Esophagus squamous epithelium (tissue), 5 donors: ENCODE measurements at places on chromosomes 6 and 20.

- DNase-seq, result no peak
Measured at GRCh38 chr6:5942591-5942990, 64.1 kb downstream of the NRN1 start.

GRCh38 chr6:6788394-6789032 is 200.0 kb downstream of the LY86 start:
- no peak for DNase-seq

DNA sequence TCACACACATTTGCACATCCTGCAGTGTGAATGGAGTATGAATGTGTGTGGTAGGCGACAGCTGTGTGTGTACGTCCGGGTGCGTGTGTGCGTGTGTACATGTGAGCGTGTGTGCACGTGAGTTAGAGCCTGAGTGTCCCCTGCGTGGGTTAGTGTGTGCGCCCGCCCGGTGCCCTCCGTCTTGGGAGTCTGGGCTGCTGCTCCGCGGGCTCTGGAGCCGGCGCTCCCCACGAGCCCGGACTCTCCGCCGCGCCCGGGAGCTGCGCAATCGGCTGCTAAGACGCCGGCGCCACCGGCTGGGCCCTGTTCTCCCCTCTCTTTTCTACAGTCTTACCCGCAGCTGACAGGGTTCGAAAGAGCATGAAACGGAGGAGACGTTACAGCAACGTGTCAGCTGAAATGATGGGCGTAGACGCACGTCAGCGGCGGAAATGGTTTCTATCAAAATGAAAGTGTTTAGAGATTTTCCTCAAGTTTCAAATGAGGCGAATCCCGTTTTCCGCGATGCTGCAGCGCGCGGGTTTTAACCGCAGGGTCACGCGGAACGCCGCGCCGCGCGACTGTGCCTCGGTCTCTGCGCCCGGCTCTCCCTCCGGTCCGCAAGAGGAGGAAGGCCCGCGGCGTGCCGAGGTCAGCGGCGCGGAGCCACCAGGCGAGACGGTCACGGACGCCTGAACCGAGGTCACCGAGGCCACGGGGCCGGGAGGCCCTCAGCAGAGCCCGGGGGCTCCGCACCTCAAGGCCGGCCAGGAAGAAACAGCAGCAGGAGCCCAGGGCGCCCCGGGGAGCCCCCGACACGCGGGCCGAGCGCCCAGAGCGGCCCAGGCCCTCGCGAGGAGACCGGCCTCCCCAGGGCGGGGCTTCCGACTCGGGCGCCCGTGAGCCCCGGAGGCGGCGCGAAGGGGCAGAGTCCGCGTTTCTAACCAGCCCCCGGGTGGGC is 95.3 kb upstream of the BHLHE23 start:
- no peak for DNase-seq

DNA sequence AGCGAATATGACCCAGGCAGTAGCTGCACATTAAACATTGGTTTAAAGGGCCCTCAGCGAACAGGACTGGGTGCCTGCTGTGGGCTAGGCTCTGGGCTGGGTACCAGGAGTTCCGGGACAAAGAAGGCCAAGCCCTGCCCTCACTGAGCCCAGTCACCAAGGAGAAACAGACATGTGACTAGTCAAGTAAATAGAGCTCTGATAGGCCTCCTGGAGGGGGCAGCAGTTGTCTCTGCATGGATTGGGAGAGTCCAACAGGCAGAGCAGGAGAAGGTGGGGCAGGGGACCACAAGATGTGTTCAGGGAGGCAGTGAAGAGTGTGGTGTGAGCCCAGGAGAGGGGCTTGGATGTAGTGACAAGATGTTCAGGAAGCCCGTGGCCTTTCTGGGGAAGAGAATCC is 3.1 kb downstream of the HM13 start:
- no peak for DNase-seq

- no peak for DNase-seq
Measured at GRCh38 chr6:18293076-18293904, 29.0 kb upstream of the DEK start.

- no peak for DNase-seq
Measured at GRCh38 chr6:45566882-45567281, 189.1 kb upstream of the SUPT3H start.

DNA sequence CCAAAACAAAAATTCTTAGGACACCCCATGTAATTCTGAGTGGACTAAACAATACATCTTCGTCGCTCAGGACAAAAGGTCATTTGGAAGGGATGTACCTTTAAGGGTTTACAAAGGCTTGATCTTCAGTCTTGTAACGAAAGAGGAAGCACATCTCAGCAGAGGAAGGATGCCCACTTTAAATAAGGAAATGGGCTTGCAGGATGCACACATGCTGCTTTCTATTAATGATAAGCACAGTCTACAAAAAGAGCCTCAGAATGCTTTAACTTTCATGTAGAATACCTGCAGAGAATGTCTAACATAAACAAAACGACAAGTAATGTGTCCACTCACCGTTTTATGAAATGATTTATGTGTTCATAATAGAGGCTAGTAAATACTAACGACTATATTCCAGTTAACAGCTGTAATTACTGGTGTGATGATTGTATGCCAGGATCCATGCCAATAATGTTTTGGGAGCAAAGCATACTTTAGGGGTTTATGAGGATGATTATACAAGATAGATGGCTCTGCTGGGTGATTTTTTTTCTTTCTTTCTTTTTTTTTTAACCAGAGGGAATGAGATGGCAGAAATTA is 216.9 kb downstream of the GMDS start:
- DNase-seq, result no peak

DNA sequence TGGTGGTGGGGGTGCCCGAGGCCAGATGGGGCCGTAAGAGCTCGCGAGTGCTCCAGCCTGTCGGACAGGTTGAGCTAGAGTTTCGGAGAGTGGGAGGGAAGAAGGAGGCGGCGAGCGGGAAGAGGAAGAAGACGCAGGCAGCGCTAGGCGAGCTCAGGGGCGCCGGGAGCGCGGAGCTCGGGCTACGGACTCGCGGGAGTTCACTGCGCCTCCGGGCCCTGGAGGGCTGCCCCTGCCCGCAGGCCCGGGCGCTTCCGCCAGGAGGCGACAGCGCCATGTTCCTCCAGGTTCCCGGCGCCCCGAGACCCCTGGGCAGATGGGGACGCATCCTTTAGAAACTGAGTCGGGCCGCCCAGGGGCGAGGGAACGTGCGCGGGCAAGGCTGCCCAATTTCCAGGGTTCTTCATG is 984 bp downstream of the TFAP2C start:
- DNase-seq, result no peak

- DNase-seq, result no peak
Measured at GRCh38 chr6:44053760-44054556, 73.3 kb downstream of the MRPL14 start.

- DNase-seq, result no peak
Measured at GRCh38 chr6:166474721-166475565, 92.2 kb upstream of the MPC1 start.

- DNase-seq, result no peak
Measured at GRCh38 chr6:73803562-73804241, 107.7 kb downstream of the CD109 start.

DNA sequence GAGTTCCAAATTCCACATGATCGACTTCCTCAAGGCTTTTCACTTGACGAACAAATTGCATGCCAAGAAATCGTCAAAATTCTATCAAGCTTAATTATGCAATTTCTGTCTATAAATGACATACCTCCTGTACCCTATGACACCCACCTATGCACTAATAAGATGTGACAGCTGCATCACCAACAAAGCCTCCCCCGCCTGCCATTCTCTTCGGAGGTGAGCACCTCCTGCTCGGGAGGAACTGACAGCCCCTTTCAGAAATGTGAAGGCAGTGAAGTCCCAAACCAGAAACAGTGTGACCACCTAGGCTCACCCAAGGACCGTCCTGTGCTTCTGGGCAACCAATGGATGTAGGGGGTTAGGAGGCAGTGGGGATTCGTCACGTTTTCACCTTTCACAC is 37.1 kb downstream of the GPR6 start:
- DNase-seq, result no peak

- DNase-seq, result no peak
Measured at GRCh38 chr6:170005665-170006064, 254.2 kb downstream of the ERMARD start.

GRCh38 chr6:37696220-37696840 is 1.4 kb downstream of the MDGA1 start:
- no peak for DNase-seq

DNA sequence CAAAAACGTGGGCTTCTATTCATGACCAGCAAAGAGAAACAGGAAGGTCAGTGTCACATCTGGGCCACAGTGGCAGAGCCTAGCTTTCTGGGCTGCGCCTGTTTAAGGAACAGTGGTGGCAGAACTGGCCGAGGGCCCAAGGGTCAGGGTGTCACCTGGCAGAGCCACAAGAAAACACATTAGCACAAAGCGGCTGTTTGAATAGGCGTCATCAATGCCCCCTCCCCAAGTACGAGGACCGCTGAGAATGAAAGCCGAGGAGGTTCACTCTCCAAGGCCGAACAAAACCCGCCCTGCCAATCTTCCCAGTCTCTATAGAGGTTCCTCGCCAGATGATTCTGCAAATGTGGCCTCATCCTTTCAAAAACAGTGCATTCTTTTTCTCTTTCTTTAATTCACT is 125.2 kb upstream of the TRAF3IP2 start:
- DNase-seq, result no peak

DNA sequence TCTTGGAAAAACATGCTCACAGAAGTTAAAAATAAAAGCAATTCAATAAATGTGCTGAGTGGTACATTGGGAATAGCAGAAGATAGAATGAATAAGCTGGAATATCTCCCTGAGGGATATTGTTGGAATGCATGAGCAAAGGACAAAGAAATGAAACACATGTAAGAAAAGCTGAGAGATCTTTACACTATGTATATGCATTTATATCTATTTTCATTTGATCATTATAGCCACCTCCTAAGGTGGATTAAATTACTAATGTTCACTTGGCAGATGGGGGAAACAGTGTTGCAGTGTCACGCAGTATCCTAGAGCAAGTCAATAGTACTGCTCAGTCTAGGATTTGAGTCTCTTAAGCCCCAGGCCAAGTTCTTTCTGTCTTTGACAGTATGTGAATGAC is 542.0 kb upstream of the MARCKS start:
- no peak for DNase-seq

DNA sequence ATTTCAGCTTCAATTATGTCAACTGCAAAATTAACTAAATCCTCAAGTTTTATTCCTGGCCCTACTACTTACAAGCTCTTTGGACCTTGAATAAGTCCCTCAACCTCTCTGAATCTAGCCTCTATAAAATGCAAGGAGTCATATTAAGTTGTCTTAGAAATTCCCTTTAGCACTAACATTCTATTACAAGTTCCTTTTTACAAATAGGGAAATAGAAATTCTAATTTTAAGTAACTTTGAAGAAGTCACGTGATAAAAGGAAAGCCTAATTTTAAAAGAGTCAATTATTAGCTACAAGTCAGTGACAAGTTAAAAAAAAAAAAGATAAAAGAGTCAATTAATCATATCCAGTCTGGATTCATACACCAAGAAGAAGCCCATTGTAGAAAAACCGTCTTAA is 24.6 kb upstream of the GTF3C6 start:
- no peak for DNase-seq

GRCh38 chr6:9292975-9293374 is 857.6 kb upstream of the SLC35B3 start:
- no peak for DNase-seq

DNA sequence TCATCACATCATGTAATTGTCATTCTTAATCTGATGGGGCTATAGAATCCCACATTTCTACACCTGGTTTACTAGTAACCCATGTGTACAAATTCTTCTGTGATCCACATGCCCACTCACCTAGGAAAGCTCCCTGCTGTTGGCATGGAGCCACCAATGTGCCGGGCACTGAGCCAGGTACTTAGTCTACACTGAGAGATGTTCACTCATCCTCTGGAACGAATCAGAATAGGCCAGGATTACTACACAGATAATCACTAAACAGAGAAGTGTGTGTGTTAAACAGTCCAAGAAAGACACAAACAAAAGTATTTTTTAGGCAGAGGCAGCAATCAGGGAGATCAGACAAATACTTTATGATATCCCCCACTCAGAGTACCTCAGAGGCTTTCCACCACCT is 193.2 kb upstream of the VGLL2 start:
- no peak for DNase-seq

DNA sequence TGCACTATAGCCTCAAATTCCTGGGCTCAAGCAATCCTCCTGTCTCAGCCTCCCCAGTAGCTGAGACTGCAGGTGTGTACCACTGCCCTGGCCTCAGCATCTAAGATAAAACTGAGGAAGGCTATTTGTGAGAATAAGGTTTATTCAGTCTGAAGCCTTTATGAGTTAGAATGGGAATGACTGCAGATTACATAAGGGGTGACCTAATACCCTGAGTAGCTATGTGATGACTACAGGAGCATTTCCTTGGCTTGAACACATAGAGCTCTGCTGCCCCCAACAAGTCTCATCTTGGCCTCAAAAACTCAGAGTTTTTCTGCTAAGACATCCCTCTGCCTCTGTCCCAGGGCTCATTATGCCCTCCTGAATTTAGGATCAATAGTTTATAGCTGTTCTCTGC is 7.6 kb downstream of the GSS start:
- no peak for DNase-seq

- no peak for DNase-seq
Measured at GRCh38 chr6:47414423-47415167, 63.0 kb upstream of the CD2AP start.

- DNase-seq, result no peak
Measured at GRCh38 chr6:14706378-14706929, 539.4 kb upstream of the JARID2 start.

DNA sequence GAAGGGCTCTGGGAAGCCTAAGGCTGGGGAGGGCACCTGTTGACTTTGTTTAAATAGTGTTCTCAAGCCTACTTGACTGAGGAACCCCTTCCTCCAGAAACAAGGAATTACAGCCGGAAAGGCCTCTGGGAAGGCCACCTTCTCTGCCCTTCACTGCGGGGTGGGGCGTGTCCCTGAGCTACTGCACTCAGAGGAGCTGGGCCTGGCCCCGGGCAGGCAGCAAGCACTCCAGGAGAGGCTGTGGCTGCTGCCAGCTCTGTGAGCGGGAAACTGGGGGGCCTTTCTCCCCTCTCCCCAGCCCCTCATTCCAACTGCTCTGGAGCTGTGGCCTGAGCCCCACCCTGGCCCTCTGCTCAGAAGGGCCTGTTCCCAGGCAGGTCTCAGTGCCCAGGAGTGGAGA is 4.0 kb upstream of the OSBPL2 start:
- no peak for DNase-seq

DNA sequence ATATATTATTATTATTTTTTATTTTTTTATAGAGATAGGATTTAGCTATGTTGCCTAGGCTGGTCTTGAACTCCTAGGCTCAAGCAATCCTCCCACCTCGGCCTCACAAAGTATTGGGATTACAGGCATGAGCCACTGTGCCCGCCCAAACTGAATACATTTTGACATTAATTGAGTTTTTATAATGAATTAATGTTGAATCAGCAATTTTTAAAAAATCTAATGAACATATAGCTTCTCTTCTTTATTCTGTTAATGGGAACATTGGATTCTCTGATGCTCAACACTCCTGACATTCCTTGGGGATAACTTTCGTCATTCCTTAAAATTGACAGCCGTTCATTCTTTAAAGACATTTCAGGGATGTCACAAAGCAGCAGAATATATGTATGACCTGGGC is 52.4 kb downstream of the ANKS1A start:
- no peak for DNase-seq
